ENCODE measurements at places on chromosomes 1 and 21.

GRCh38 chr1:31503570-31503969, 72.7 kb upstream of the TINAGL1 start:
- DNase-seq, result no peak

DNA sequence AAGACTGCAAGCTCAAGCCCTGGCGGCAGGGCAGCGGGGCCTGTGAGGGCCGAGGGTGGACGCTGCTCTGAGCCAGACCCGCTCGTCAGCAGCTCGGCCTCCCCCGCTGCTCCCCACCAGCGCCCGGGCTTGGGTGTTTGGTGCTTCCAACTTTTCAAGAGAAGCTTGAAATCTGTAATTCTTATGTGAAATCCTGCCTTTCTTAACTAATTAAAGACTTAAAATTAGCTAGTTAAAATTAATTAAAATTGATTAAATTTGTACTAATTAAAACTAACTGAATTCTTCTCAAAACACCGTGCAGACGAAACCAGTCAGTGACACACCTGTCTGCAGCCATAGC, 14.0 kb upstream of the SLC19A1 start:
- no peak for DNase-seq

GRCh38 chr1:53739109-53739681, at the start of gene GLIS1:
GLIS1 (minus strand) TSS chr1:53739164; CDS start chr1:53738064, 1,100 bp downstream.
- DNase-seq, result peak; percentile 91

- peak; percentile 97 for DNase-seq
Observed at GRCh38 chr1:24683713-24684162, 40.6 kb downstream of the SRRM1 start.

- DNase-seq, result no peak
Observed at GRCh38 chr1:201185527-201186128, 5.0 kb upstream of the IGFN1 start.

GRCh38 chr1:220699044-220699443, 8.9 kb downstream of the C1orf115 start:
- no peak for DNase-seq

- DNase-seq, result no peak
Observed at GRCh38 chr1:46367072-46367471, 26.5 kb downstream of the NSUN4 start.

- no peak for DNase-seq
Observed at GRCh38 chr1:151541752-151542151, 1.6 kb downstream of the TUFT1 start.

DNA sequence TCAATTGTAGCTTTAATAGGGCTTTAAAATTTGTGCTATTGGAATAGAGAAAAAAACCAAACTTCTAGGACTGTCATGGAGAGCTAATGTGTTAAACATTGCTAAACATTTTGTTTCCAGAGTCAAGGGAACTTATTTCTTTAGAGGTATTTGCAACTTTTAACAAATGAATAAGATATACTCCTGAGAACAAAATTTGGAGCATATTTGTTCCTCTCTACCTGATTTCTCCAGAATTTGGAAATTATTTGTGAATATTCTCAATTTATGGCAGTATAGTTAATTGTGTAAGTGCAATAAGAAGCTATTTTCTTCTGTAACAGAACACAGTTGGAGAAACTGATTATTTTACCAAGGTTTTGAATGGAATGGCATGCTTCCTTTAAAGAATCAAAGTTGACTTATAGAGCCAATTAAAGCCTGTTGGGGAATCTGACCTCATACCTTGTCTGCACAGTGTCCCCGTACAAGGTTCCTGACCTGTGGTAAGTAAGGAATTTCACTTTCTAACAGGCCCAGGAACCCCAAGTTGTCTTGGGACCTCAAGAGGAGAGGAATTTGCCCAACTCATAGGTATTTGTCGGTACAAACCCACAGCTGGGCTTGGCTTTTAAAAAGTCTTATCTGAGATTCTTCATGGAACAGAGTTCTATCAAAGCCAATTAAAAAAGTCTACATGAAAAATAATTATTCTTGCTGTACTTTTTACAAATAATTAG, 72.6 kb upstream of the CSF1 start:
- DNase-seq, result no peak

DNA sequence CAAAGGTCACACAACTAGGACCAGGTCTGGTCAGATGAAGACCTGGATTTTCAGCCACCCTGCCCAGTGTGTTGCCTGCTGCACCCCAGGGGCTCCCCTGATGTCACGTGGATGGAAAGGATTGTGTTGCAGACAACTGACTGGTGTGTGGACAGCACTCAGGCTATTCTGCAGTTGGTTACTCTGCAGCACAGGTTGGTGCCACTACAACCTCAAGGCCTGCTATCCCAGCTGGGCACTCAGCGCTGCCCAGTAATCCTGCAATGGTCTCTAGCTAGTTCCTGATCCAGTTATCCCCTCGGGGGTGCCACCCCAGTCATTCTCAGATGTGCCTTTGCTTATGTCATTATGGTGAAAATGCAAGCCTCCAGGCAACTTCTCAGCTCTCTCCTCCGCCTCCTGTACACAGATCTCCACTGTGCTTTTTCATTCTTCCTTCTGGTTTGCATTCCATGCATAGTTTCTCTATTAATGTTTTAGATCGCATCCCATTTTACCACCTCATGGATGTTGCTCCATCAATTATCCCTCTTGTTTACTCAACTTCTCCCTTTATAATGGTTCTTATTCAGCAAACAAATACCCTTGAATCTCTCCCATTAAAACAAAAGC, 503.2 kb upstream of the CAMK1G start:
- DNase-seq, result peak; percentile 5

DNA sequence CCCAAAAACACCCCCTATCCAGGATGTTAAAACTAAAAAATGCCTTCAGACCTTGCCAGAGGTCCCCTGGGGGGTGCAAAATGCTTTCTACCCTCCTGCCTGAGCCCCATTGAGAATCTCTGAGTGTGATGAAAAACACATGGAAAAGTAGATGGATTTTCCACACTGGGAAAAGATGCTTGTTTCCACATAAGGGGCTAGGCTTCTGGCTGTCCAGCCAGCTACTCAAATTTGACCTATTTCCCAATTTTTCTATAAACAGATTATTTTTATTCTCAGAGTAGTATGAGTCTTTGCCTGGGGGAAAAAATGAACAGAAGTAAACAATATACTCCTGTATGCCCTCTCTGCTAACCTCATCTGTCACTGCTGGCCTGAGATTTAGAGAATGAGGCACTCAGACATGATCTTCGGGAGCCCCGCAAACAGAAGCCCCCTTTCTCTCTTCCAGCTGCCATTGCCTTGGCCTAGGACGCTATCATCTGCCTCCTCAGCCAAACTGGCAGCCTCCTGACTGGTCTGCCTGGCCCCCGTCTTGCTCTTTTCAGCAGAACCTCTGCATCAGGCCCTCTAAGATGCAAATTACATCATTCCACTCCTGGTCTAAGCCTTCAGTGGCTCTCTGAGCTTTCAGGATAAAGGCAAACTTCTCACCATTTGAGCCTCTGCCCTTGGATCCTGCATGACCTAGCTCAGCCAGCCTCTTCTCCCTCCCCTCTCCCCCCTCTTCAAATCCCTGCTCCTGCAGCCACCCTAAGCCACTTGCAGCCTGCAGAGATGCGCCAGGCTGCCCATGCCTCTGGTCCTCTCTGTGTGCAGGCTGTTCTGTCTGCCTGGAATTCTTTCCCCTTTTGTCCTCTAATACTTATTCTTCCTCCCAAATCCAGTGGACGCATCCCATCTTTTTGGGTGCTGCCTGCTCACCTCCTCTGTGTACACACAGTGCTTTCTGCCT, 39.7 kb upstream of the TMEM125 start:
- no peak for DNase-seq

DNA sequence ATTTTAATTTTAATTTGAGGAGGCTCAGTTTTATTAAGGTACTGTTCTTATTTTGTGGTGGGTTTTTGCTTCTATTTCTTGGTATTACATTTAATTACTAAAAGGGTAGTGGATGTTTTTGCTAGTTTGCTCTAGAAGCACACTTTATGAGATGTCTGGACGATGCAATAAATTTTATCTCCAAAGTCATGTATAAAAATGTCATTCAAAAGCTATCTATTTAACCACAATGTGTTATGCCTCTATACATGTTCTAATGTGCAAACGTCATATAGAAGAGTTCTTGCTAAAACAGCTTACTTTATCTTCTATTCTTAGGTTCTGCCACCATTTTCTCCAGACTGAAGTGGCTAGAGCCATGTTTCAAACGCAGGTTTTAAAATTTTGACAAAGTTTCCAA, 12.9 kb upstream of the MPC2 start:
- DNase-seq, result no peak

- no peak for DNase-seq
Observed at GRCh38 chr1:93151474-93151873, 28.7 kb downstream of the TMED5 start.

DNA sequence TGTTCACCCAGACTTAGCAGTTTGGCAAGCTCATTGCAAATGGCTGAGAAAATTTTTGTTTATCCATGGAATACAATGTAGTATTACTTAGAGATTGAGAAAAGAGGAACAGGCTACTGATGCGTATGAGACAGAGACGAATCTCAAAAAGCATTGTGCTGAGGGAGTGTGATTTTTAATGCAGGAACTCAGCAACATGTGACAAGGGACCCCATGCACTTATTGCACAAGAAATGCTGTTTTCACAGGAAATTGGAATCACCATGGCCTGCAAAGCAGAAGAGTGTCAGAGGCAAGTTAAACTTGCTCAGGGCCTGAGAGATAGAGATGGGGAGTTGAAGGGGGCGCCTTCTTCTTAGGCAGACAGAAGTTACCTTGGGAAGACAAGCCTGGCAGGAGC, 32.6 kb upstream of the TLR5 start:
- DNase-seq, result no peak

DNA sequence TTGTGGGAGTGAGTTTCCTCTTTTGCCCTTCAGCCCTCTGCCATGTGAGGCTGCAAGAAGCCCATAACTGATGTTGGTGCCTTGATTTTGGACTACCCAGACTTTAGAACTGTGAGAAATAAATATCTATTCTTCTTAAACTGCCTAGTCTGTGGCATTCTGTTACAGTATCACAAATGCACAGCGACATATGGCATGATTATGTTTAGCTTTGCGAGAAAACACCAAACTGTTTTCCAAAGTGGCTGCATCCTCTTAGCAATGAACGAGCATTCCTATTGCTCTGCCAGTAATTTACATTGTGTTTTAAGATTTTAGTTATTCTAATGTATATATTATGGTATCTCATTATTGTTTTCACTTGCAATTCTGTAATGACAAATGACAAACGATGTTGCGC, 246.7 kb downstream of the HLX start:
- no peak for DNase-seq

DNA sequence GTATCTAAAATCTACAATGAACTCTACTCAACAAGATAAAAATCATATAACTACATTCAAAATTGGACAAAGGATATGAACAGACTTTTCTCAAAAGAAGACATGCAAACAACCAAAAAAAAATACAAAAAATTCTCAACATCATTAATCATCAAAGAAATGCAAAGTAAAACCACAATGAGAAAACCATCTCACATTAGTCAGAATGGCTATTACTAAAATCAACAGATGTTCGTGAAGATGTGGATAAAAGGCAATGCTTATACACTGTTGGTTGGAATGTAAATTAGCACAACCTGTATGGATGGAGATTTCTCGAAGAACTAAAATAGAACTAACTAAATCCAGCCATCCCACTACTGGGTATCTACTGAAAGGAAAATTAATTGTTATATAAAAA, 1080.8 kb downstream of the AMY1C start:
- DNase-seq, result no peak

- DNase-seq, result no peak
Observed at GRCh38 chr1:179888071-179888470, 6.0 kb downstream of the TOR1AIP1 start.

GRCh38 chr1:47228644-47229030, 3.4 kb downstream of the TAL1 start:
- no peak for DNase-seq

DNA sequence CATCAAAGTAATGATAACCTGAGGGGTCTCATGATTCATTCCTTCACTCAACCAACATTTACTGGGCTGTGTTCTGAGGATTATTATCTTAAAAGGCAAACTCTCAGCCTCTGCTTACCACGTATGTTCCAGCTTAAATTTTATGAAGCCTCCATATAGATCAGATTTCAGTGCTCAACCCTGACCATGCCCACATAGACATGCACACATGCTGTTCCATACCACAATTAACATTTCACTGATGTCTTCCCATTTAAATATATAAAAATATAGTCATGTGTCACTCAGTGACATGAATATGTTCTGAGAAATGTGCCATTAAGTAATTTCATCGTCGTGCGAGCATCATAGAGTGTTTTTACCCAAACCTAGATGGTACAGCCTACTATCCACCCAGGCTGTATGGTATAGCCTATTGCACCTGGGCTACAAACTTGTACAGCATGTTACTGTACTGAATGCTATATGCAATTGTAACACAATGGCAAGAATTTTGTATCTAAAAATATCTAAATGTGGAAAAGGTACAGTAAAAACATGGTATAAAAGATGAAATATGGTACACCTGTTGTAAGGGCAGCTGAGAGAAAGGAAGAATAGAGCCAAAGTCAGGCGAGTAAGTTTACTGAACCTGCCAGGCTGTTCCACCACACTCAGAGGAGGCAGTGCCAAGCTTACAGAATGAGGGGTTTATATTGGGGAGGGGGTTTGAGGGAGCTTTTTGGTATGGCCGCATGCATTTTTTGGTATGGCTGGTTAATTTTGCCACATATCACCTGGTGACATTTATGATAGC, 134.7 kb upstream of the ETV3 start:
- DNase-seq, result no peak

All from iris pigment epithelial cell (primary cell).